ENCODE measurements at places on chromosomes 1 and 21.

GRCh38 chr1:117606649-117607430 is 992 bp downstream of the TENT5C start:
- DNase-seq = peak; percentile 15

DNA sequence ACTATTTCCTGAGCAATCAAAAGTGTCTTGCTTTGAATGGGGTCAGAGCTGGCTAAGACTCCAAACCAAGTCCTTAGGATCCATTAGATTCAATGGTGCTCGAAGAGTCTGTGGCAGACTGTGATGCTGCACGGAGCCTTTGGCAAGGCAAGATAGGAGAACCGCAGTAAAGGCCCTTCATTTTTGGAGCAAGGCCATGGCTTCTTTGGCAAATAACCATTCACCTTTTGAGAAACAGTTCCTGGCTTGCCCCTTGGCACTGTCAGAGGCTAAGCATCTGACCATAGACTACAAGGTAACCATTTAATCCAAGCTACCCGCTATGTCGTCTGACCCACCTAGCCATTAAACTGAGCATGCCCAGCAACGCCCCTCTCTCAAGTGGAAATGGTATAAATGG is 45.2 kb downstream of the EDN2 start:
- DNase-seq = no peak

DNA sequence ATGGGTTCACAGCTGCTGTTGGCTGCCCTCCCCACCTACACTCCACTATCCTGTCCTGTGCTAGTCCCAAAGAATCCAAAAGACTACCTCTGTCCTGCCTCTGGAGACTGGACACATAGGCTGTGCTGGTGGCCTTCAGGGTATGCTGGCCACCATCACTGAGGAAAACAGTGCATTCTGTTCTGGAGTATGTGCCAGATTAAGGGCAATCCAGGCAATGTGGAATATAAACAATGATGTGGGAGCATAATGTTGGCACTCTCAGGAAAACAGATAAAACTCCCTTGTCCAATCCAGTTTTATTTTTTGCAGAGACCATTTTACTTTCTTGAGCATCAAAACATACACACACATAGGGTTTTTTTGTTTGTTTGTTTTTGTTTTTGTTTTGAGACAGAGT is 94.3 kb downstream of the GLUL start:
- DNase-seq = no peak

DNA sequence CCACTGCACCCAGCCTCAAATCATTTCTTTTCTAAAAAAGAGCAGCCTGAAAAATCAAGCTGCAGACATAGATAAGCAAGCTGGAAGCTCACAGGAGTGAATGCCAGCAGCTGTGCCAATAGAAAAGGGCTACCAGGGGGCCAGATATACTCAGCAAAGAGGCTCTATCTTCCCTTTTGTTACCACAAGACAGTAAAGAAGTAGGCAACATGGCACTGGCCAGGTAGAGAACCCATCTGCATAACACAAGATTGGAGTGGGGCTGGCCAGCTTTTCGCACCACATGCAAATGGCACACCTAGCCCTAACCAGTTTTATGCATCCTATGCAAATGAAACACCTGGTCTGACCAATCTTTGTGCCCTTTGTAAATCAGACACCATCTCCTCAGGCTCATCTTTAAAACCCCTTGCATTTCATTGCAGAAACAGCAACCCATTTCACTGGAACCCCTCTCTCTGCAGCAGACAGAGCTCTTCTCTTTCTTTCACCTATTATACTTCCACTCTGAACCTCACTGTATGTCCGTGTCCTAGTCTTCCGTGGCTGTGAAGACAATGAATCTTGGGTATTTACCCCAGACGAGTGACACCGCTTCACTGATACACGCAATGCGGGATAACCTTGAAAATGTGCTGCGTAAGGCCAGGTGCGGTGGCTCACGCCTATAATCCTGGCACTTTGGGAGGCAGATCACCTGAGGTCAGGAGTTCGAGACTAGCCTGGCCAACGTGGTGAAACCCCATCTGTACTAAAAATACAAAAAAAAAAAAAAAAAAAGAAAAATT is 15.1 kb downstream of the CASP9 start:
- no peak for DNase-seq

GRCh38 chr1:55337801-55338447 is 122.8 kb upstream of the USP24 start:
- DNase-seq = peak; percentile 66
